ENCODE measurements at places on chromosomes 7 and 10.
A peak's percentile ranks its signal among the peaks of the same experiment; 100 is the strongest.

GRCh38 chr10:110802090-110802489 lies 69.6 kb upstream of the PDCD4 start:
- peak; percentile 25 for DNase-seq

GRCh38 chr7:20409961-20410360 lies 79.3 kb downstream of the ITGB8 start:
- no peak for DNase-seq

GRCh38 chr10:1403508-1404322 lies 333.6 kb downstream of the ADARB2 start:
- no peak for DNase-seq

- DNase-seq = no peak
Measured at GRCh38 chr7:45174966-45175765, 17.6 kb downstream of the RAMP3 start.

- DNase-seq = peak; percentile 89
Measured at GRCh38 chr10:60426425-60426824, 36.8 kb upstream of the ANK3 start.

DNA sequence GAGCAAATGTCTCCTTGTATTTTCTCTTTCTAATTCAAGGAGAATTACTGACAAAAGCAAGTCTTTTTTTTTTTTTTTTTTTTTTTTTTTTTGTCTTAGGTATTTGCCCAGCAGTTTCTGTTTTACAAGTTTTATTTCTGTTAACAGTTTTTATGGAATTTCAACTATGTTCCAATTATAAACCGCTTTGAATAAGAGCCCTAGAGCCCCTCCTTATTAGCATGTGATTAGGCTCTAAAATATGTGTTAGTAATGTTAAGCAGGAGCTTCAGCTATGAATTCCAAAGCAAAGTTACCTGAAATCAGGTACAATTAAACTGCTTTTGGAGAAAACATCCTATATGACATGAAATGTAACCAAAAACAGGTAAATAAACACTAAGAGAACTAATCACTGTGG lies 997.0 kb upstream of the POT1 start:
- no peak for DNase-seq

GRCh38 chr10:71086439-71087080 lies 125.8 kb upstream of the UNC5B start:
- DNase-seq = no peak

DNA sequence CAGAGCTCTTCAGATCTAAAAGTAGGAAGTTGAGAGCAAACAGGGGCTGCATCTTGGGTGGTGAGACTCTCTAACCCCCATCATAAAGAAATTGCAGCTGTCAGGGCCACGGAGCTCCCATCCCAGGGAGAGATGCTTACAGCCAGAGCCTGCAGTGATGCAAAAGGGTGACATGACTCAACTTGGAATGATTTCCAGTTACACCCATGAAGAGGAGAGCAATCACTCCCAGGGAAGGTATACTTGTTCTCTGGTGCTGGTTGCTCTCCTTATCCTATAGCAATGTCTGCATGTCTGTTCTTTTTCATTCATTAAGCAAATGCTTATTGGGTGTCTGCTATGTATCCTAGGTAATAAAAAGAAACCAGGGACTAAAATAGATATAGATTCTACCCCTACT lies 228.0 kb downstream of the RAB11FIP2 start:
- no peak for DNase-seq

GRCh38 chr7:149562602-149563001 lies 65.0 kb upstream of the ZNF746 start:
- DNase-seq = peak; percentile 58

- no peak for DNase-seq
Measured at GRCh38 chr10:51377070-51377931, 303.0 kb downstream of the PRKG1 start.

DNA sequence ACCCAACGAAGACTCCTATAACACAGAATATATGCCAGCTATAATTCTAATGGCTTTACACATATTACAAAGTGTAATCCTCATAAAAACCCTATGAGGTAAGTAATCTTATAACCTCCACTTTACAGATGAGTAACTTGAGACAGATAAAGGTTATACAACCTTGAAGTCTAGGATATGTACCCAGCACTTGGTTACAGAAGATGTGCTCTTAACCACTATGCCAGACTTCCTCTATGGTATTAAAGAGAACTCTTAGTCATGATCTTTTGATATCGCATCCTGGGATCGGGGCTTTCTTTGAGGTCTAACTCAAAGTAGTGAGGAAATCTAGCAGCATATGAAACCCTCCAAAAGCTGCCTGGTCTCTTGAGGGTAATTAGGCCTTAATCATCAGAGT lies 319.2 kb upstream of the LRRN3 start:
- no peak for DNase-seq

DNA sequence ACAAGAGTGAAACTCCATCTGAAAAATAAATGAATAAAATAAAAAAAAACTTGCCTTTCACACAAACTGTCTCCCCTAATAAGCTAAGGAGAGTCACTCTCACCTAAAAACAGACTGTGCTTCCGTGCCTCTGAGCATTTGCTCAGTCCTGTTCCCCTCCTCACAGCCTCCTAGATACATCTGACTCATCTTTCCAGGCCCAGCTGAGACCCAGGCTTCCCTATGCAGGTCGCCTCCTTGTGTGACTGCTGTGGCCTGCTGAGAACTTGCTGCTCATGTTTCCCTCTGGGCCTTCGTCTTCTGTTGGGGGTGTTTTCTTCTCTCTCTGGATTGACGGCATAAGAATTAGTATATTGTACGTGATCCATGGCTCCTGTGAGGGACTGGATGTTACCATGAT lies 777.7 kb downstream of the LRMDA start:
- no peak for DNase-seq

GRCh38 chr10:114668375-114669080 lies 10.5 kb upstream of the ABLIM1 start:
- DNase-seq = no peak

DNA sequence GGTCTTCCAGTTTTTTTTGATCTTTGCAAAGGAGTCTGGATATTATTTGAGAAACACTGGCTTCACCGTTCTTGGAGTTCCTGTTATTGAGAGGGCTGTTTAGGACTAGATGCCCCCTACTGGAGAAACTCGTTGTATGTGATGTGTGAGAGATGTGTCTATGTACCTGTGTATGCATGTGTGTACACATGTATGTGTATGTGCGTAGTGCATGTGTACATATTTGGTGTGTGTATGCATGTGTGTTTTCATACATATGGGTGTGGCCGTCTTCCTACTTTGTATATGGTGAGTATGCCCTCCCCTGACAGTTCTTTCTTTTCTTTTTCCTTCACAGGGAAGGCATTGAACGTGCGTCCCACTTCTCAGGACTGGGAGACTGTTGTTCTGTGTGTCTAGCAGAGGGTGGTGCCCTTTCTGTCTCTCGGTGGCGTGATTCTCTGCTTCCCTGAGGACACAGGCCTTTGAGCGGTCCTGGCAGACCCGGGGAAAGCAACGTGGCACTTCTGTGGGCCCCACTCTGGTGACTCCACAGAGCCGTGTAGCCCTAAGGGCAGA lies 3.0 kb upstream of the CALHM3 start:
- peak; percentile 77 for DNase-seq

GRCh38 chr7:131861620-131862346 lies 305.4 kb upstream of the PODXL start:
- DNase-seq = peak; percentile 2

DNA sequence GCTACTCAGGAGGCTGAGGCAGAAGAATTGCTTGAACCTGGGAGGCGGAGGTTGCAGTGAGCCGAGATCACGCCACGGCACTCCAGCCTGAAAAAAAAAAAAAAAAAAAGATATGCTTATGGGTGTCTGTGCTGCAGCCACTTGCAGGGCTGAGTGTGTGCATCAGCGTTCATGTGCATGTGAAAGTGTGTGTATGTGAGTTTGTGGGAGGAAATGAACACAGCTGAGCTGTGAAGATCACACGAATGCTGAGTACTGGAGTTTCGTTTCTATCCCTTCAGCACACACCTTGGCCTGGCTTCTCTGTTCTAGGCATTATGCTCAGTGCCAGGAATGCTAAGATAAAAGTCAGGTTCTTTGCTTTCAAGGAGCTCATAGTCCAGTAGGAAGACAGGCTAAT lies 12.0 kb upstream of the SVOPL start:
- DNase-seq = no peak

GRCh38 chr10:132449811-132450181 lies 52.8 kb downstream of the PWWP2B start:
- DNase-seq = no peak

- peak; percentile 80 for DNase-seq
Measured at GRCh38 chr10:18658271-18659124, 733 bp upstream of the ARL5B start.

GRCh38 chr7:11127114-11127785 lies 153.6 kb downstream of the PHF14 start:
- DNase-seq = no peak

- peak; percentile 21 for DNase-seq
Measured at GRCh38 chr10:103816431-103816830, 38.9 kb downstream of the SH3PXD2A start.

GRCh38 chr10:73653701-73654100 lies 2.1 kb downstream of the SYNPO2L start:
- peak; percentile 41 for DNase-seq

GRCh38 chr10:70926226-70927000 lies 38.0 kb upstream of the PCBD1 start:
- no peak for DNase-seq

- peak; percentile 74 for DNase-seq
Measured at GRCh38 chr10:110530131-110530831, 32.6 kb downstream of the DUSP5 start.

GRCh38 chr10:24357344-24358004 lies 148.5 kb downstream of the KIAA1217 start:
- DNase-seq = no peak

- DNase-seq = peak; percentile 66
Measured at GRCh38 chr7:120554960-120555571, 282.1 kb downstream of the KCND2 start.

- DNase-seq = no peak
Measured at GRCh38 chr7:23915236-23915635, 205.2 kb downstream of the STK31 start.

- no peak for DNase-seq
Measured at GRCh38 chr7:88267421-88267820, 39.3 kb downstream of the STEAP4 start.

GRCh38 chr7:29113384-29114102 lies 32.8 kb downstream of the CPVL start:
- DNase-seq = no peak

GRCh38 chr10:35834877-35835494 lies 192.9 kb upstream of the FZD8 start:
- DNase-seq = no peak

DNA sequence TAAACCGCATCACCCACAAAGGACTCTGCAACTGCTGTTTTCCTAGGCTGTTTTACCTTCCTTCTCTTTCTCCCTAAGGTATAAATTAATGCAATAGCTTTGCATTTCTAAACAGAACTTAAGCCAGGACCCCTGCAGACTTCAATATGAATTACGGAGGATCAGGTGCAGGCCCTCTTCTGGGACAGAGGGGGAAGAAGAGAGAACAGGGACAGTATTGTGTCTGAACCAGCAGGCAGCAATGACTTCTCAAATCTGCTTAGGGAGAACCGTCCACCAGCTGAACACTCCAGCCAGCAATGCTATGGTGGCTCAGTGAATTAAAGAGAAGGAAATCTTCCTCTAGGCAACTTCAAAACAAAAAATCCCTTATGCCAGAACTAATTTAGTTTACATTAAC lies 35.7 kb downstream of the POLR3A start:
- DNase-seq = no peak

- DNase-seq = no peak
Measured at GRCh38 chr10:100391163-100392002, 44.4 kb downstream of the SCD start.

DNA sequence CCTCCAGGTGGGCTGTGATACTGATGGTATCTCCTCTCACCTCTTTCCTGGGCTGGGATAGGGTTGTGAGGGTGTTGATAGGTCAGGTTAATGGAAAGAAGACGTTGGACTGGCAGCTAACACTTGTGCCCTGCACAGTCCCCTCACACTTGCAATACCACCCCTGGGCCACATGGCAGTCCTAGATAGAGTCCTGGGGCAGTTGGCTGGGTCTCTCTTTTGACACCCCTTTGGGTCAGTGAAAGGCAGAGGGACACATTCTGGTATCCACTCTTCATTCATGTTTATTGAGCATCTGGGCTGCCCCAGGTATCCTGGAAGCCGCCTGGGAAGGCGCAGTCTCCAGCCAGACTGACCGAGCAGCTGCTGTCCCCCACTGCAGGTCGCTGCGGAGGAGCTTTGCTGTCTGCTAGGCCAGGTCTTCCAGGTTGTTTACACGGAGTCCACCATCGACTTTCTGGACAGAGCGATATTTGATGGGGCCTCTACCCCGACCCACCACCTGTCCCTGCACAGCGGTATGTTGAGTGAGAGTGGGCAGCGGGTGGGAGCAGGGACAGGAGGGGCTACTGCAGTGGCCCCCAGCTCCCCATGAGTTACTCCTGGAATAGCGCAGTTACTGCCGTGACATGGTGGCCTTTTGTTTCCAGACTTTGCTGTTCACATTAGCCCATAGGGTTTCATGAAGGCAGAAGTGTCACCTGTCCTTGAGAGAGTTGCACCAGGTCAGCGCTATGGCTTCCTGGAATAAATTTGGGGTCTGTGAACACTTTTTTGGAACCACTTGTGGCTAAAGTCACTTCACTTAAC lies 19.1 kb downstream of the NACAD start:
- no peak for DNase-seq

DNA sequence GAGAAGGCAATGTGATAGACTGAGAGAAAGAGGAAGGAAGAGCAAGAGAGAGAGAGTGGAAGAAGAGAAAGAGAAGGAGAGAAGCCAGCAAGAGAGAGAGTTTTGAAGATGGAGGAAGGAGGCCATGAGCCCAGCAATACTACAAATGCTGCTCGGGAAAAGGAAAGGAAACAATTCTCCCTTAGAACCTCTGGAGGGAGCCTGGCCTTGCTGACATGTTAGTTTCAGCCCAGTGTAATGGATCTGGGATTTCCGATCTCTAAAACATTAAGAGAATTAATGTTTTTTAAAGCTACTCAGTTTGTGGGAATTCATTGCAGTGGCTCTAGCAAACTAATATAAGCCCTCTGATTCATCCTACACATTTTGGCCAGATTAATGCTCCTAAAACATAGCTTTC lies 206.8 kb upstream of the MTPN start:
- peak; percentile 2 for DNase-seq

DNA sequence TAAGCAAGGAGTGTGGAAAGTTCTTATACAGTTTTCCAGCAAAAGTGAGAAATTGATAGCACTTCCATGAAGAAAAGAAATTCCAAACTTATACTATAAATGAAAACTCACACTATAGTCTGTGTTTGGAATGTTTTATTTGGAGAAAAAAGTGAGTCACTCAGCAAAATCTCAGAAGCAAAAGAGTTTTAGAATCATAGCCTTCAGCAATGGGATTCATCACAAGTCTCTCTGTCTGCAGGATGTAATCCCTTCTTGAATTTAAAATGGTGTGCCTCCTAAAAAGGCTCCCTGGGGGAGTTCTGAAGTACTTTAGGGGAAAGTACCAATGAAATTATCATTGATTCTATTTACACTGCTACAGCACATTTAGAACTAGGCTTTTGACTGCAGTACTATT lies 756.4 kb downstream of the XPNPEP1 start:
- DNase-seq = peak; percentile 18

- peak; percentile 36 for DNase-seq
Measured at GRCh38 chr7:138907201-138907847, 73.9 kb downstream of the KIAA1549 start.

GRCh38 chr10:2900530-2900929 lies 166.8 kb upstream of the PFKP start:
- no peak for DNase-seq

Data from fibroblast of villous mesenchyme (primary cell).